Nucleus accumbens (tissue), 56 donors: ENCODE measurements at places on chromosomes 13 and 19.

- DNase-seq = no peak
These were observed 66.8 kb downstream of the TEX29 start for GRCh38 chr13:111387026-111387871.

- DNase-seq = no peak
These were observed 614.4 kb upstream of the PCDH9 start for GRCh38 chr13:67844574-67844973.

DNA sequence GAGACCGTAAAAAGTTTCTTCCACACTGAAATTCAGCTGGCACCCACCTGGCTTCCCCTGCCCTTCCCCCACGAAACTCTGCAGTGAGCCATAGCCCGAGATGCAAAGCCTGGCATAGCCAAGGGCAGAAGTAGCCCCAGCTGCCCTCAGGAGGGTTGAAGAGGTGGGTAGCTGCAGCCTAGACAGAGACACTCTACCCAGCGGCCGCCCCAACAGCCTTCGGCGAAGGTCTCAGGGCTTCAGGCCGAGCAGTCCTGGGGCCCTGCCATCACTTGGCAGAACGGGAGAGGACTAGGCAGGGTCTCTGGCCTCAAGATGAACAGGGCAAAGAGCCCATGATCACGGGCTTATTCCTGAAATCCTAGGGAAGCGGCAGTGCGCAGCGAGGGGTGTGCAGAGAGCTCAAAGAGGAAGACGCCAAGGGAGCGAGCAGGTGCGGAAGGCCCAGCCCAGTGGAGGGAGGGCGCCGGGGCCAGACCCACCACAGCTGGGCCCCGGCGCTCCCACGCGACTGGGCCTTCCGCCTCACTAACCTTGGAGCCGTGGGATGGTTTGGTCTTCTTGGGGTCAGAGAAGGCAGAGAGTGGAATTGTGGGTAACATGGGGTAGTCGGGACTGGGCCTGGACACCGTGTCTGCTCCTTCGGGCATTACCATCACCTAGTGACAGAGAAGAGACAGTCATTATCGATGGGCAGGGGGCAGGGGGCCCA is 53.2 kb downstream of the MLLT1 start:
- no peak for DNase-seq

- DNase-seq = no peak
These were observed 178.4 kb downstream of the FGF9 start for GRCh38 chr13:21849323-21849722.

DNA sequence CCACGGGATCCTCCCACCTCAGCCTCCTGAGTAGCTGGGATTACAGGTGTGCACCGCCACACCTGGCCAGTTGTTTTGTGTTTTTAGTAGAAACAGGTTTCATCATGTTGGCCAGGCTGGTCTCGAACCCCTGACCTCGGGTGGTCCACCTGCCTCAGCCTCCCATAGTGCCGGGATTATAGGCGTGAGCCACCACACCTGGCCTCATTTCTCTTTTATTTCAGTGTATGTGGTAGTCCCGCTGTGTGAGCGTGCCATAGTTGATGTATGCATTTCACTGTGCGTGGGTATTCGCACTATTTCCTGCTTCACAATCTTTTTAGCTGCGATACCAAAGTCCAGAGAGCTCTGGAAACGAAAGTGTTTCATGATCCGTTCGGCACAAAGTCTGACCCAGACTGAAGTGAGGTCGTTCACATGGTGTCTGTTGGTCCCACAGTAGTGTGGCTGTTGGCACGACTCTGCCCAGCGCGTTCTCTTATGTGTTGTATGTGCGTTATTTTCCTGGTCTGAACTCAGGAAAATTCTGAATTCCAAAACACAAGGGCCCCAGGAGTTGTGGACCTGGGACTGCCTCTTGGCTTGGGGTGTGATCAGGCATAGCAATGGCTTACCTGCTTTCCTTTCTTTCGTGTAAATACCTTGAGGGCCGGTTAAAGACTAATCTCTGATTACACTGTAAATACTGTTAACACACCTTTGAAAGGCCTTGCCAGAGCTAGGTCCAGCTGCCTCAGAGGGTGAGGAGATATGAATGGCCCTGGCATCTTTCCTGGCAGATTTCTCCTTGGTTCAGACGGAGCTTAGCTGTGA is 8.6 kb downstream of the EPN1 start:
- DNase-seq = no peak

DNA sequence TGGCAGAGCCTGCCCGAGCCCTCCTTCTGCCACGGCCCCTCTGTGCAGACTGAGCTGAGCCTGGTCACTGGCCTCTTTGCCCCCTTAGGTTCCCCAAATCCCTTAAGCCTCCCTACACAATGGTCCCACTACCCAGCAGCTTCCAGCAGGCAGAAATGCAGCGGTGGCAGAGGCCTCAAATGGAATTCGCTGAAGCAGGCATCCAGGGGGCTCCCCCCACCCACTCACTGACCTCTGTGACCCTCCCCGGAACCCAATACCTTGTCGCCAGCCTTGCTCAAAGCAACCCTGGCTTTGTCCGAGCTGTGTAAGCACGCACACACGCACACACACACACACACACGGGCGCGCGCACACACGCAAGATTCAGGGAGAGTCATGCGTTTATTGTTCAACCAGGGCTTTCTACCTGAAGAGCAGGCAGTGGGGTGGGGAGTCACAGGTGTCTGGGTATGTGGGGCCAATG is at the start of gene LIM2:
TSS of gene LIM2 (minus strand) at position 51 of the 466 bp plus-strand sequence. CDS start 531 bp downstream, outside the sequence.
- DNase-seq = no peak

- no peak for DNase-seq
These were observed 909.8 kb downstream of the EFNB2 start for GRCh38 chr13:105625691-105626090.

DNA sequence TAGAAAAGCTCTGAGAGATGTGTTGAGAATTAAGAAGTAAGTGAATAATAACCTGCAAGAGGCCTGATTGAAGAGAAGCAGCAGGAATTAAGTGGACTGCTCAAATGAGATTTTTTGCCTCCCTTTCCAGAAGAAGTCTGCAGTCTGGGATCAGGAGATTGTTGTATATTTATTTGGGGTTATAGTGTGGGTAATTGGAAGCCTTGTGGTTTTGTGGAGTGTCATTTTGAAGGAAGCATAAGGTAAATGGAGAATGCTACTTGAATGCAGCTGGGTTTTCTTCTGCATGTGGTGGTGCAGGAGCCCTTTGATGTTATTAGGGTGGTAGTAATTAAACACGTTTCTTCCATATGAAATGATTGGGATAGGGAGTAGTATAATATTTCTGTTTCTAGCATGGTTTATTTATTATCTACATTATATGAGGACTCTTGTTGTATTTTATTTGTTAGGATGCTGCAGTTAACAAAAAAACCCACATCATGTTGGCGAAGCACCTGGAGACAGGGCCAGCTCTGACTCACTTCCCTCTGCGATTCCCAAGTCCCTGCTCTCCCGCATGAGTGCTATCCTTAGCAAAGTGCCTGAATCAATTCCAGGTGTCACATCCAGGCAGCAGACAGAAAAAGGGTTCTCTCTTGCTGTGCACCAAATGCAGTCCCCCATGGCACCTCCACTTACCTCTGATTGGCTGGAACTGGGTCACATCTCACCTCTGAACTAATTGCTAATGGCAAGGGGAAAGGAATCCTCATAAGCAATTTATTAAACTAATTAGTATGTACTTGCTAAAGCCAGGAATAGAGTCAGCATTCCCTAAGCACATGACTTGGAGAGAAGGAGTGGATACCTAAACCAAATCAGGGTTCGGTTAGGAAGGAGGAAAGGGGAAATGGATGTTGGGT is 54.8 kb downstream of the DGKH start:
- no peak for DNase-seq

- no peak for DNase-seq
These were observed 783 bp upstream of the ZNF587B start for GRCh38 chr19:57829316-57829715.

DNA sequence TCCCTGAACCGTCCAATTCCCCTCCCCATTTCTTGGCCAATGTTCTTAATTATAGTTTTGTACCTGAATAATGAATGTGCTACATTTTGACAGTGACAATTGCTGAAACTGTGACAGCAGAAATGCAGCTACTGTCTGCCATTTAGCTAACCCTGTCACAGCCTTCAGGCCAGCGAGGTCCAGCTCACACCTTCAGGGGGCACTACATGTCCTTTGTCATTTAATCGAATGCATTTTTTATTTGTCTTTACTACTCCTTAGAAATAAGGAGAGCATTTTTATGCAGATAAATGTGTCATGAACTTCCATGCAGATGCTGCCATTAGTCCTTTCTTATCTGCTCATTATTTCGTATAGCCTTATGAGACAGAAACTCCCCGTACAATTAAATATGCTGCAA is 159.9 kb downstream of the MZT1 start:
- no peak for DNase-seq

DNA sequence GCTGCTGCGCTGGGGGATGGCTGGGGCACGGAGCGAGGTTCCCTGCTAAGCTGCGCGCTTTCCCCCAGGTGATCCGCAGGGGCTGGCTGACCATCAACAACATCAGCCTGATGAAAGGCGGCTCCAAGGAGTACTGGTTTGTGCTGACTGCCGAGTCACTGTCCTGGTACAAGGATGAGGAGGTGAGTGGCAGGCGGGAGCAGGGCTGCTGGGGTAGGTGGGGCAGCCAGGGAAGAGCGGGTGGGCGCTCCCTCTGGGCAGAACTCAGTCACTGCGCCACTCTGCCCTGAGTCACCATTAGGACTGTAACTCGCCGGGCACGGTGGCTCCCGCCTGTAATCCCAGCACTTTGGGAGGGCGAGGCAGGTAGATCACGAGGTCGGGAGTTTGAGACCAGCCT is 23.8 kb downstream of the TMED1 start:
- DNase-seq = no peak

DNA sequence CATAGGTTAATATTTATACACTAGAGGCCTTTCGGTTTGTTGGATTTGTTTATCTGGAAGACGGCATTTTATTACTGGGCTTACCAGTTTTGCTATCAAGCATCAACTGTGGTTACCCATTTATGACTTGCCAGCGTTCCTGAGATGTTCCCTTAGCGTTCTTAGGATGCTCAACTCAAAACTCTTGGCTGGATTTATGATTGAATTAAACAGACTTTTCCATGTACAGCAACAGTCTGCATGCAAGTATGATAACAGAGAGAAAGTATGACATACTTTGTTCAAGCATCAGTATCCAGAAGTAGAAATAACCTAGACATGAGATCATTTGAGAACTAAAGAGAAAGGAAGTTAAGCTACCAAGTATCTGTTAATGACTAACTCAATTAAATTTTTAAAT is 29.9 kb upstream of the RNF113B start:
- DNase-seq = no peak

- DNase-seq = no peak
These were observed 42.4 kb downstream of the ZC3H13 start for GRCh38 chr13:46010148-46010547.

DNA sequence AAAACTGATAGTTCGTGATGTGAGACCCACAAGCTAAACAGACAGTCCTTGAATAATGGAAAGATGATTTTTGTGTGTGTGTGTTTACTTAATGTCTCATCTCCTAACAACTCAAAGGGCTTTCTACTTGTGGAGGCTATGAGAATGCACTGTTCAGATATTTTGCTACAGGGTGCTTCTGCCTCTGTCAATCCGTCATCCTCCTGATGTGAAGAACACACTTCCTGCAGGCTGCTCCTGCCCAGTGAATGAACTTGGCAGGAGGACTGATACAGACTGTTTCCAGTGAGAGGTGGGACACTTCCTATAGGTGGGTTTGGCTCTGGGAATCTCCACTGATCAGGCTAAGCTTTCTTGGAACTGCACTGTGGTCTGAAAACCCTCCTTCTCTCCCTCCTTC is 168.4 kb upstream of the STARD13 start:
- DNase-seq = no peak

DNA sequence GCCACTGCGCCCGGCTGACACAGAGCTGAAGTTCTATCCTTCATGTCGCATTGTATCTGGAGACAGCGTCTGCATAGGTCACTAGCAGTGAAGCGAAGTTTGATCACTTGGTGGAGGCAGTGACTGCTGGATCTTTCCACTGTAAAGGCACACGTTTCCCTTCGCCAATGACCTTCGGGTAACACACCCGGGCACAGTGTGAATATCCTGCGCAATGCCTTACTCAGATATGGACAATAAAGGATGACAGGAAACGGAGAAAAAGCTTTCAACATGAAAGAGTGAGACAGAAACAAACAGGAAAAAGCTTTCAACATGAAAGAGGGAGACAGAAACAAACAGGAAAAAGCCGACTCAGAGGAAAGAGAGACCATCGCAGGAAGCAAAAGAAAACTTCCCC is 17.1 kb downstream of the ARL11 start:
- no peak for DNase-seq
